SK-N-DZ (cell line): ENCODE measurements at places on chromosomes 6 and 20.

- no peak for DNase-seq
Measured at GRCh38 chr6:137150072-137150471, 23.4 kb downstream of the IL22RA2 start.

GRCh38 chr6:23704479-23705052 is 421.4 kb upstream of the NRSN1 start:
- no peak for DNase-seq

DNA sequence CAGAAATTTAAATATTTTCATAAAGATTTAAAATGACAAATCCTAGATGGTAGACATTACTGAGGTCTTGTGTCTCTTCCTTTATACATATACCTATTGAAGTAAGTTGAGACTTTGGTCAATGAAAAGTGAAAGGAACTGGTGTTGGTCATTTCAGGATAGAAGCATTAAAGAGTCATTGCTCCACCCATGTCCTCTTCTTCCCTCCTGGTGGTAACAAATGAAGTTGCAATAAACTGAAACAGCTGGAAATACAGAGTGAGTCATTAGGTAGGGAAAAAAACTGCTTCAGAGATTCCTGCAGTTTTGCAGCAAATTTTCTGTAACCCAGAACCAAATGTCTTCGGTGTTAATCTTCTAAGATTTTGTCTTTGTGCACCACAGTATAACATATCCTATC is 448.0 kb downstream of the EYS start:
- peak; percentile 4 for DNase-seq

DNA sequence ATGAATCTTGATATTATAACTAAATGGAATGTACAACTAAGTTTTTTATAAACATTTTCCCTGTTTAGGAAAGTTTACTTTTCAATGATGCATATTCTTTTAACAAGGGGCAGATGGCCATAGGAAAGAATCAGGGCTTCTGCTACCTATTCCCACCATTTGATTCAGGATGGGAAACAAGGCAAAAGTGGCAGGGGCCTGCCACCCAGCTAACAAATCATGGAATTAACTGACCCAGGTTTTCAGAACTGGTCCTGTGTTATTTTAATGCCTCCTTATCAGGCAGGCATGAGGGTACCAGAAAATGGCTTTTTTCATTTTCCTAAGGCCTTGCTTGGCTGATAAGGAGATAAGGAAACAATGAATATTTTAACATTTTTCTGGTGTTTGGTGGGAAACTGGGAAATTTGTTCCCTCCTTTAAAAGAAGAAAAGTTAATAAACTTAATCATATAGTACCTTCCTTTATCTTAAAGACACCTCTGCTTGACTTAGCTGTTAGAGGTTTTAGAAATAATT is 6.7 kb downstream of the POU3F2 start:
- no peak for DNase-seq

DNA sequence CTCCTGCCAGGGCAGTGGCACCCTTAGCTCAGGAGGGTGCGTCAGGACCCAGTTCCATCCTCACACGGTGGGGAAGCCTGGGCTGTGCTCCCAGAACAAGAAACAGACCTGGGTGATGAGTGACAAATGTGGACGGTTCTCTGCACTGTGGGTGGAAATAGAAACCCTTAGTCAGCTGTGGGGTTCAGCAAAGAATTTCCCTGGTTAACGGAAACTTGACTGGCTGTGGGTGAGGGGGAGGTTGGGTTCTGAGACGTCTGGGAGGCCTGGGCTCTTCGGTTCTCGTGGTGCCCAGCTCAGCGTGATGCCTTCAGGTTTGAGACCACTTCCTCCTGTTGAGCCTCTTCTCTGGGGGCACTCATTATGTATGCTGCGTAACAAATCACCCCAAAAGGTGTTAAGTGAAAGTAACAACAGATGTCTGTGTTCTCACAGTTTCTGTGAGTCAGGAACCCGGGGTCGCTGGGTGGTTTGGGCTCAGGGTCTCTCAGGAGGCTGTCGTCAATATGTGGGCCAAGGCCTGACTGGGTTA is 53.1 kb upstream of the FAM83D start:
- no peak for DNase-seq

DNA sequence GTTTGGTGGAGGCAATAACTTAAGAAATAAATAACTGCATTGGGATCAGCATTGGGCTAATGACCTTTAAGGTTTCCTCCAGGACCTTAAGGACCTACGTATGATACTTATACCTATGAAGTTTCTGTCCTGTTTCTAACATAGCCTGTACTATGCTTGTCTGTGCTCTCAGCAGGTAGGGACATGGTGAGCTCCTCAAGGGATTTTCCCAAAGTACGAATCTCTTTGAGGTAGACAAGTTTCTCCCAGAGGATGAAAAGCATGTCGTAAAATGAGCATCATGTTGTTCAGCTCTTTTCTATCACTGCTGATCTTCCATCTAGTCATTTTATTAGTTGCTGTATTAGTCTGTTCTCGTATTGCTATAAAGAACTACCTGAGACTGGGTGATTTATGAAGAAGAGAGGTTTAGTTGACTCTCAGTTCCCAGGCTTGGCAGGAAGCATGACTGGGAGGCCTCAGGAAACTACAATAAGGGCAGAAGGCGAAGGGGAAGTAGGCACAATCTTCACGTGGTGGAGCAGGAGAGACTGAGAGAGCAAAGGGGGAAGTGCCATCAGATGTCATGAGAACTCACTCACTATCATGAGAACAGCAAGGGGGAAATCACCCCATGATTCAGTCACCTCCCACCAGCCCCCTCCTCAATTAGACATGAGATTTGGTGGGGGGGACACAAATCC is 77.8 kb upstream of the TGM3 start:
- DNase-seq: no peak

DNA sequence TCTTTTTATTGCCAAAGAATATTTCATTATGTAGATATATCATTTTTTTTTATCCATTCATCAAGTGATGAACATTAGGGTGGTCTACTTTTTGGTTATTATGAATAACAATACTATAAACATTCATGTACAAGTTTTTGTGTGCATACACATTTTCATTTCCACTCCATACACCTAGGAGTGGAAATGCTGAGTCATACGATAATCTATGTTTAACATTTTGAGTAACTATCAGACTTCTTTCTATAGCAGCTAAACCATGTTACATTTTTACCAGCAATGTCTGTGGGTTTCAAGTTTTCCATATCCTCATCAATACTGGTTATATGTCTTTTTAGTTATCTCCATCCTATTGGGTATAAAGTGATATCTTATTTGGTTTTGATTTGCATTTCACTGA is 65.7 kb downstream of the PRSS35 start:
- no peak for DNase-seq

- peak; percentile 28 for DNase-seq
Measured at GRCh38 chr6:26330859-26331217, 34.2 kb upstream of the BTN3A2 start.

DNA sequence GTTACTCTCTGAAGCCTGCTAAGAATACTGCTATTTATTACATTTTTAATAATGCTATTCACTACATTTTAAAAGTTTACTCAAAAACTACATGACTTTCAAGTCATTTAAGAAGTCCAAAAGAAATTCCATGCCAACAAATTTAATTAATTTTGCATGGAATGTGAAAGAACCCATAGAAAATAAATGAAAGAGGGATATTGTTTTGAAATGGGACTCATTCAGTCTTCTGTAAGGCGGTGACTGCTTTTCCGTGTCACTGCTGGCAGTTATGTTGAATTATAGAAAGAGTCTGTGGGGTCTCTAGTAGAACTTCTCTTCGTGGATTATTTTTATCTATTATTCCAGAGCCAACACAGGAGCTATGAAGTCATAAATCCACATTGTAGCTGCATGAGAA is 211.2 kb downstream of the LAMA2 start:
- DNase-seq: no peak

DNA sequence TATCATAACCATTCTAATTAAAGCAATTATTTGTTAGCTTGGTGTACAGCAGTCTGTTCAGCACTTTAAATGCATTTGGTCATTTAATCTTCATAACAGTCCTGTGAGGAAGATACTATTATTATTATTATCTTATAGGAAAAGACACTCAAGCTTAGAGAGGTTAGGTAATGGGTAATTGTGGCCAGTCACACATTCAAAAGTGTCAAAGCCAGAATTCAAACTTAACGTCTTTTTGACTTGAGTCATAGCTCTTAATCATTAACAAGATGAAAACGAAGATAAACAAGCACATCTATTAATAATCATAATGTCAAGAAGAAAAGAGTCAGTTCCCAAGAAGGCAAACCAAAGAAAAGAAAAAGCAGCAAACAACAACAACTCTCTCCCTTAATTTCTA is 251.0 kb downstream of the SYNE1 start:
- no peak for DNase-seq

DNA sequence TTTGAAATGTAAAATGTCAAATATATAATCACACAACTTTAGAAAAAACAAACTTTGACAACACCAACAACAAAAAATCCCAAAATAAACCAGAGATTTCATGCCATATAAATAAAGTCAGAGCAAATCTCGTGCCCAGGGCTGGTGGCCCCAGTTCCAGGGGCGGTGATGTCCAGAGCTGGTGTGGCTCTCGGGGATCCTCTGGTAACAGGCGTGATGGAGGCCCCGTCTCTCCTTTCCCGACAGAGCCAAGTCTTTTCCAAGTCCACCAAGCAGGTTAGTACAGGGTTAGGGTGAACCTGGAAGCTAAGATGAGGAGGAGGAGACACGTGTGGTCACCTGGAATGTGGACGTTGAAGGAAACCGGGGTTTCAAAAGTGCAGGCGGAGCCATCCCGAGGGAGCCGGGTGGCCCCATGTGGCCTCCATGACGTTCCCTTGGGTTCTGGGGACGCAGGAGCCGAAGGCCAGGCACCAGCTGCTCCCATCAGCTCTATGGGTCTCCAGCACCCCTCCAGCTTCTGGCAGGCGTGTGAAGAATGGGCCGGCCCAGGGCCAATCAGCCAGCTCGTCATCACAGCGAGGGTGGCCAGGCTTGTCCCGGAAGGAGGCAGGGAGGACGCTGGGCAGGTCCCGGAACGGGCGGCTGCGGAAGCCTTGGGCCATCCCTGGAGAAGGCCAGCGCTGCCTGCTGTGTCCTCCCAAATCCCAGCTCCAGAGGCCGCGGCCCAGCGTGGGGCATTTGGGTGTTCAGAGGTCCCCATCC is 202.5 kb downstream of the PREX1 start:
- DNase-seq: no peak

DNA sequence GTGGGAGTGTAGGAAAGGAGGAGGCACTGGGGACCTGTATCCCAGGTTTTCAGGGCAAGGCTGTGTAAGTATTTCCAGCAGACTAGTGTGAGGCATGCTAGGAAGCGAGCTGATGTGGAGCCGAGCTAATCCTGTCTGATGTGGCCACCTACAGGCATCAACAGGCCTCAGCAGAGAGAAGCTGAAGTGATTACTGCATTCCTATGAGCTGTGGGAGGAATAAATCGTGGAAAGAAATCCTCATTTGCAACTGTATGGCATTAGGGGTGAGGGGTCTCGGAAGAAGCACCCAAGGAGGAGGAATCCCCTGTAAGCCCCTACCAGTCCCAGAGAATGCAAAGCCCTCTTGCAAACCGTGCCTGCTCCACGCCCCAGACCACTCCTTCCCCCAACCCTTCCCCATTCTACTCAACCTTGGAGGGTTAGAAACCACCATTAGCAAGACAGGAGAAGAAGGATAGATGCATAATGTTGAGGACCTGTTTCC is 41.6 kb downstream of the C6orf15 start:
- no peak for DNase-seq

GRCh38 chr6:54861905-54862616 is 15.5 kb downstream of the FAM83B start:
- no peak for DNase-seq

DNA sequence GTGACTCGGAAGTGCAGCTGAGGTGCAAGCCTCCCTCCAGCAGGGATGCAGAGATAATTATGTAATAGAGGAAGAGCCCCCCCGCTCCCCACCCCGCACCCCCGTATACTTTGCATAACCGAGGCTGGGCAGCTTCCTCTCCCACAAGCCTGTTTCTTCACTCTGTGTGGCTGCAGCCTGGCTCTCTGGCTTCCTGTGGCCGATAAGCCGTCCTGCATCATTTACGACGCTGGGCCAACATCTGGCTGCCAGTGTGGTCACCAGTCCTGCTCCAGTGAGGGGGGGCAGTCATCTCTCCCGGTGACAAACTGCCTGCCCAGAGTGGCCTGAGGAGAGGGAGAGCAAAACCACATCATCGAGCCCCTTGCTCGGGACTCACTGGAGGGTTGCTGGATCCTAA is 59.2 kb downstream of the RBM38 start:
- DNase-seq: no peak

DNA sequence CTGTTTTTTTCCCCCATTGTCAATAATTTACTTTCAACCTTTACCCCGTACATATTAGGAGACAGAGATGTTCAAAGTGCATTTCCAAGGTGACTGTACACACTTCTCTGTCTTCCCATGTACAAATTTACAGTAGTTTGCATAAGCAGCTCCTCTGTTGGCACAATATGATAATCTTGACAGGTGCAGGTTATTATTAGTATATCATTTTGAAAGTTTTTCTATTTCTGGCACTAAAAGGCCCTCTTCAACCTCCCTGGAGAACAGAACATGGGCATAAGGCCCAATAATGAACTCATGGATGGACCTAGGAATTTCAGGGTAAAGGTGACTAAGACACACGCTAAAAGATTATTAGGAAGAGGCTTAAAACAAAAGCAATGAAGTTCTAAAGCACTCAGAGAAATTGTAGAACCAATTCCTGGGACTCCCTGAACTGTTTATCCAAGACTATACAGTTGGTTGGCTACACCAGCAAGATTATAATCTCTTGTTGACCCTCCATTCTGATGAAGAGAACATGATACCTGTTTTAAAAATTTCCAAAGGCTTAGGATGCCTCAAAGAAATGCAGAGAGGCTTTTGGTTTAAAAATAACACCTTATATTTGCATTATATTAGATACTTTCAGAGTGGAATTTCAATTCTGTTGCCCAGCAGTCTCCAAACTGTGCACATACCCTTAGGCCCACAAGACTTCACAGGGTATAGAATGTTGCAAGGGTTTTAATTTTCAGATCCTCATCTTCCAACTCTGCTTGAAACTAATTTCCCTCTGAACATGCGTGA is 1.1 kb downstream of the AIG1 start:
- no peak for DNase-seq

- no peak for DNase-seq
Measured at GRCh38 chr6:22808466-22808865, 239.1 kb downstream of the HDGFL1 start.

DNA sequence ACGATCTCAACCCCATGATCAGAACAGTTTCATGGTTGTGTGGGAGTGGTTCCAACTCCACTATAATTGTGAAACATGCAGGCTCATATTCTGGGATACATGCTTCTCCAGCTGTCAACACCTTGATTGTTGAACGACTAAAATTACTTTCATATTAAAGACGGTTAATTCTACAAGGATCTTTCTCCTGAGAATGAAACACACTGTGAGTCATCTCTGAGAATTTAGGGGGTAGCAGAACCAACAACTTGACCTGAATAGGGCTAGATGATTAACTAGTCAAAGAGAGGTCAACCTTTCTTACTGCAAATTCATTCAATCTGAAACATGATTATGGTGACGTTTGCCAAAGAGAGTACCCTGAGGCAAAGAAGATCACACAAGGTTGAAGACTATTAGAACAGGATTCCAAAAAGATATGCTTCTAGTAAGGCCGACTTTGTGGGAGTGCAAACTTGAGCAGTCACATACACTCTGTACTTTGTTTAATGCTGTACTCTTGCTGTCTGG is 175.2 kb upstream of the CITED2 start:
- no peak for DNase-seq

GRCh38 chr6:160396292-160396691 is 48.1 kb downstream of the SLC22A3 start:
- no peak for DNase-seq

- DNase-seq: no peak
Measured at GRCh38 chr6:68013780-68014515, 621.1 kb upstream of the ADGRB3 start.
